Head of caudate nucleus (tissue), 42 donors: ENCODE measurements at places on chromosomes 11 and 22.

- no peak for DNase-seq
Measured at GRCh38 chr11:64591257-64592233, 525 bp downstream of the SLC22A12 start.

- DNase-seq: peak; percentile 73
Measured at GRCh38 chr11:20367313-20367948, 3.9 kb downstream of the HTATIP2 start.

DNA sequence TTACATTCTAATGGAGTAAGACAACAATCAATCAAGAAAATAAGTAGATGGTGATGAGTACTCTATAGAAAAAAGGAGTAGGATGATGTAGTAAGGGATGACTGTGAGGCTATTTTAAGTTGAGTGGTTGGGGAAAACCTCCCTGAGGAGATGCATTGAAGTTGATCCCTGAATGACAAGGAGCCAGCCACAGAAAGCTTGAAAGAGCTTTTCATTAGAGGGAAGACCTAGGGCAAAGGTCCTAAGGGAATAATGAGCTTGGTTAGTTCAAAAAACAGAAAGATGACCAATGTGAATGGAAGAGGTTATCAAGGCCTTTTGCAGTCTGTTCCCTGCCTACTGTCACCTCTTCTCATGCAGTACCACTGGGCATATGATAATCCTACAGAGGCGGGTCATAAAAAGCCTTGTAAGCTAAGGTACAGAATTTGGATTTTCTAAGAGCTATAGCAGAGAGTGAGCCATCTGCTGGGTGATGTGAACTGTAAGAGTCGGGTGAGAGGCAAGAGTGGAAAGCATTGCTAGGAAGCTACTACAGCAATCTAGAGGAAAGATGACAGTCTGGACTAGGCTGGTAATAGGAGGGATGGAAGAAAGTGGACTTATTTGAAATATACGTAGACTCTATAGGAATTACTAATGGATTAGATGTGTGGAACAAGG, 3.1 kb downstream of the PPP2R1B start:
- peak; percentile 63 for DNase-seq

DNA sequence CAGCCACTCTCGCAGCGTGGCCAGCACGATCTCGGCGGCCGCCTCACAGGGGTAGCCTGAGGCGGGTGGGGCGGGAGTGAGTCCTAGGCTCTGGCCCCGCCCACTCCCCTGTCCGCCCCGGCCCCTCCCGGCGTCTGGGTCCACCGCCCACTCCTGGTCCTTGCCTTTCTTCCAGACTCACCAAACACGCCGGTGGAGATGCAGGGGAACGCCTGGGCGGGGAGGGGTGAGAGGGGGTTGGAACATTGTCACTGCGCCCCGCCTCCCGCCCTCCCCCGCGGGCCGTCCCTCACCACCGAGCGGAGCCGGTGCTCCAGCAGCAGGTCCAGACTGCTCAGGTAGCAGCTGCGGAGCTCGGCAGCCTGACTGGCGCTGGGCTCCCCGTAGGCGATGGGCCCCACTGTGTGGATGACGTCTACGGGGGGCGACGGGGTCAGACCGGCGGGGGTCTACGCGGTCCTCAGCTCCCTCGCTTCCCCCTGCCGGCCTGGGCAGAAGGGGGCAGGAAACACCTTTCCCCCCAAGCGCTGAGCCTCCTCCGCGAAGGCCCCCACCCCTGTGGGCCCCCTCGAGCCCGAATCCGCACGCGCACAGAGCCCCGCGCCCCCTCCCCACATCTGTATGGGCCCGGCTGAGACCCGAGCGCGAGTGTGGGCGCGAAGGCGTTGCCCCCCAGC, 13.2 kb downstream of the OTUB1 start:
- DNase-seq: no peak

- no peak for DNase-seq
Measured at GRCh38 chr22:29427176-29427760, 11.1 kb upstream of the RFPL1 start.

GRCh38 chr11:73402834-73403185, 26.6 kb downstream of the RELT start:
- no peak for DNase-seq

DNA sequence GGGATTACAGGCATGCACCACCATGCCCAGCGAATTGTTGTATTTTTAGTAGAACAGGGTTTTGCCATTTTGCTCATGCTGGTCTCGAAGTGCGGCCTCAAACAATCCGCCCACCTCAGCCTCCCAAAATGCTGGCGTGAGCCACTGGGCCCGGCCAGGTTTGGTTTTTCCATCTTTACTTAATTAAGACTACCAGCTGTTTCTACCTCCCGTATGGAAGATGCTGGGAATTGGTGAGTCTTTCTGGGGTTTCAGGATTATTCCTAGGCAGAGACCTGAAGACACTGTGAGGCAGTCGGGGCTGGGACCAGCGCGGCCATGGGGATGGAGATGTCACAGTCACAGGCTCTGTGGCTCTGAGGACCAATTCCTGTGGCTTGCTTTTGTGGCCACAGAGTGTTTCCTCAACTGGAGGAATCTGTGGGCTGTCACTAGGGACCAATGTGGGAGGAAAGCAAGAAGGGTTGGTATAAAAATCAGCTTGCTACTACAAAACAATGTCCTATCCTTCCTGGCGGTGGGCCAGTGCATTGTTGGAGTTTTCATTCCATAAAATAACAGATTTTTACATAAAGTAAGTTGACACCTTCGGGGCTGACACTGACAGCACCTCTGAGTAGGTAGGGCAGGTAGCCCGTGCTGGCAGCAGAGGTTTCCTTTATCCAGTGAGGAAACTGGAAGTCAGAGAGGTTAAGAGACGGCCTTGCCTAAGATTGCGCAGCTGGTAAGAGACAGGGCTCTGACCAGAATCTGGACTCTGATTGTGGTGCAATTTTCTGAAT, 8.4 kb upstream of the FTH1 start:
- DNase-seq: no peak

DNA sequence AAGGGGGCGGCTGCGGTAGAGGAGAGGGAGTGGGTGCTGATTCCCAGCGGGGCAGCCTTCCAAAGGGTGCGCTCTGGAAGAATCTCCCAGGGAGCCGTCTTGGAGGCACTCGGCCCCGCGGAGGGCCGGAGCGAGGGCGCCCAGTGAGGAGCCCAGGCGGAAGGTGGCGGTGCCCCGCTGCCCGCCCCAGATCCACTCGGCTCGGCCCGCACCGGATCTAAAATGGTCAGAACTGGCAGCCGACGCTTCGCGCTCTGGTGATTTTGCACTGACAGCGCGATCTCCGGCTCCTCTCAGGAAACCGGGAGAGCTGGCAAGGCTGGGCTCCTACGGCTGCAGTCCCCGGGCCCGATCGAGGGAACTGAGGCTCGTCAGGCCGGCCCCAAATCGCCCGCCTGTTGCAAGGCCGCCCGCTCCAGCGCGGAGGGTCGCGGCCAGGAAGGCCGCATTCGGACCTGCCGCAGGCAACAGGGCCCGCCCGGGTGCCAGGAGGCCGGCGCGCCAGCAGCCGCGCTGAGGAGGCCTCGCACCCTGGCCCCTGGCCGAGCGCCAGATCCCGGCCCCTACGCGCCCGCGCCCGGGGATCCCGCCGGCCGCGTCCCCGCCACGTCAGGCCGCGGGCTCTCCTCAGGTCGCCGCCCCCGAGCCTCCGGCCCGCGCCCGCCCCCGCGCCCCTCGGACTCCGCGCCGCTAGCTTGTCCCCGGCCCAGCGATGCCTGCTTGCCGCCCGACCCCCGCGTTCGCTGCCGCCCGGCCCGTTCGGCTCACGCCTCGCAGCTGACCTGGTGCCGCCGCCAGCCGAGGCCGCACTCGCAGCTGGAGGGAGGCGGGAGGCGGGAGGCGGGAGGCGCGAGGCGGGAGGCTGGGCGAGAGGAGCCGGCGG, at the start of gene KLHL22:
TSS of gene KLHL22 (minus strand) at position 818 of the 883 bp plus-strand sequence. CDS start 6,584 bp downstream, outside the sequence.
- peak; percentile 30 for DNase-seq

DNA sequence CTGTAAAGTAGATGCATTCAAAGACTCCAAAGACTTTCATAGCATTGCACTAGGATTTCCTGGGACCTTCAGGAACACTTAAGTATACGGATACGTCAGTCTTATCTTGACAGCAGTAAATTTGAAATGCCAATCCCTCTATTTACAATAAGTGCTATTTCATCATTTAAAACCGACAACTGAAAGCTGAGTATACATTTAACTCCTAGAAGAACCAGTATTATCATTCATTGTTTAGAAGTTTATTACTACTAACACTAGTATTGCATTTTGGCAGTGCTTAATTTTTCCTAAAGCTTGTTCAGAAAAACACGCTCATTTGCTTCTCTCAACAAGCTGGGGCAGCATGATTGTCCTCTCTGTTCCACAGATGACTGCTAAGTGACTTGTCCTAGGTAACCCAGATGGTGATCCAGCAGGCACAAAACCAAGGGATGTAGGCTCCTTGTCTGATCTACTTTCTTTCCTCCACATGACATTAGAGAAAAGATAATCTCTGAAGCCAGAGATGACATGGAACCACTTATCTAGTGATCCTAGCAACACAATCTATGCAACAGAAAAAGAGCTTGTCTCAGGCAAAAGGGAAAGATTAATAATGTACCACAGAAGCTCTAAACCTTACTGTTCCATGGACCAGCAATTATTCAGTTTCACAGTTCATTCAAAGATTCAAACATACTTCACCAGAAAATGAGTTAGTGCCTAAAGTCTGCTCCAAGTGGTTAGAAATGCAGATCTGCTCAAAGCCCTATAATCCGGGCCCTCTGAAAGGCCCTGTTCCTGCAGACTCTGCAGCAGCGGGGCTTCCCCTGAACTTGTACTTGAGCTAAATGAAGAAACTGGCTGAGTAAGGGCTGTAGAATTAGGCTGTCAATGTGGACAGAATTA, 5.2 kb downstream of the MAML2 start:
- no peak for DNase-seq

- DNase-seq: no peak
Measured at GRCh38 chr11:120182372-120182771, 28.5 kb upstream of the OAF start.

GRCh38 chr11:1308743-1309497, 512 bp downstream of the TOLLIP start:
- no peak for DNase-seq

GRCh38 chr11:115148691-115149090, 355.5 kb downstream of the CADM1 start:
- no peak for DNase-seq

- no peak for DNase-seq
Measured at GRCh38 chr11:10701982-10702381, 8.4 kb upstream of the IRAG1 start.

DNA sequence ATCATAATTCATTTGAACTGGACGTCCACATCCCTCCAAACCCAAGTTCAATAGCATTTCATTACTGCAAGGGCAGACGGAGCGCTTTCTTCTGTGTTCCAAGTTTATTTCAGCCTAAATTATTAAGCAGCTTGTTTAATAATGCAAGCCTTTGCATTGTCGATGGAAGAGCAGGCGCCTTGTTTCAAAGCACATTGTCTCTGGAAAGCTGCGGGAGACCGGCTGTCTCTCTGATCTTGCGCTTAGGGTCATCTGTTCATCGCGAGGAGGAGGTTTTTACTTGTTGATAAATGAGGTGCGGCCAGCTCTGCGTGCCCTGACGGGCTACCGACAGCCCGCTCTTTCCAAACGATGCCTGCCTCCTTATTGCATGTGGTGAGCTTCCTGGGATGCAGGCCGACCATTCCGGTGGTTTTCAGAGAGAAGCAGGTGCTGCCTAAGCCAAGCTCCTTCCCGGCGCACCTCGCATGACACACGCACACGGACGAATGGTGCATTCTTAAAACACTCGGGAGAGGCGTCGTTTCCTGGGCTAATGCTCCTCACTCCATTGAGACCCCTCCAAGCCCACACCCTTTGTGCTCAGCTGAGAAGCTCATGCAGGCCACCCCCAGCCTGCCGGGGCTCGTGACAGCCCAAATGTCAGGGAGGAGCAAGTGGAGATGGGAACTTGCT, 456.9 kb downstream of the BRD1 start:
- no peak for DNase-seq

- DNase-seq: no peak
Measured at GRCh38 chr11:85826116-85826855, 15.3 kb upstream of the SYTL2 start.

DNA sequence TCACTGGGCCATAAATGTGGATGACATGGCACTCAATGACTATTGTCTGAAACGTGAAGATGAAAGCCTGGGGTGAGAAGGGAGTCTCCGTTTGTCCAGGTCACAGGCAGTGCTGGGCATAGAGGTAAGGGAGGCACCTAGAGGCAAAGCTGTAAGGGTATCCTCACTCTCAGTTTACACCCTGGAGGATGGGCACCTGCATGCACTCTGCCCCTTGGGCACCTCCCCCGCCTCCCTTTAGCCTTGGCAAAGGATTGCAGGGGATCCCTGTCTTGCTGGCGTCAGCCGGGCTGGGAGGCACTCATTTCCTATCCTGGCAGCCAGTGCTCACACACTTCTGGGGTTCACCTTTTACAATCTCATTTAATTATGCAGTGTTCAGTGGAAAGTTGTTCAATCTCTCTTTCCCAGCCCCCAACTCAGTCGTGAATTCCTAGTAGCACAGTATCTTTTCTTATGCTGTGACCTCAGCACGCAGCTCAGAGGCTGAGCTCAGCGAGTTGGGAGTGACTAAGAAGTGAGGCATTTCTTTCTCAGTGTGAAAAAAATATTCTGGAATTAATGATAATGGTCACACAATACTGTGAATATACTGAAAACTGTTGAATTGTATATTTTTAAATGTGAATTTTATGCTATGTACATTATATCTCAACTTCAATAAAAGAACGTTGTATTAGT, 866.6 kb downstream of the BRD1 start:
- DNase-seq: peak; percentile 5

- DNase-seq: no peak
Measured at GRCh38 chr11:43997022-43997660, 50.6 kb upstream of the ACCSL start.

GRCh38 chr11:46391578-46392420, at the start of gene CHRM4:
Gene CHRM4, minus strand, starts transcription at chr11:46391776. Its CDS starts 5,219 bp downstream, at chr11:46386557.
- peak; percentile 69 for DNase-seq

- DNase-seq: no peak
Measured at GRCh38 chr11:75023446-75024067, 34.8 kb downstream of the NEU3 start.

DNA sequence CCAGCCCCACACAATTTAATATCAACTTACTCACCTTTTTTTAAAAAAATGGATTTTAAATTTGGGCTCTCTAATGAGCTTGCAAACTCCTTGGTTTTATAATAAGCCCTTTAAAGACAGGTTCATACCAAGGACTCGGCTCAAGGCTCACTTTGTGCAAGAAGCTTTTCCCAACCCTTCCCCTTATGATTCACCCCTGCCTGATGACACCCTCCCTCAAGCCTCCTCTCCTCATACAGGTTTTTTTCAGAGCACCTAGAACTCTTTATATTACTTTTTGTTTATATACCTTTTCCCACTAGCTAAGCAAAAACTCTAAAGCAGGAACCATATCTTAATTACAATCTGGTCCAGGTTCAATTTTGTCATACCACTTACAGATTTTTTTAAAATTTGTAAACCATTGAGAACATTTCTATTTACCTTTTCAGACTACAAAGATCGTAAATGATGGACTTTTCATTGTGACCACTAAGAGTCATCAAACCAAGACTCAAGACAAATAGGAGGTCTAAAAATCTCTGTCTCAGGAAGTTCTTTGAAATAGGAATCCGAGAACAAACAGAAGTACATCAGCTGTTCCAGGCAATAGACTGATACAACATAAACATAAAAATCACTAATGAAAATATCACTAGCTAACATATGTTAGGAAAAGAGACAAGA, 13.1 kb upstream of the EXPH5 start:
- no peak for DNase-seq

GRCh38 chr11:2599561-2600189, 100.1 kb downstream of the KCNQ1OT1 start:
- no peak for DNase-seq
